ENCODE measurements at places on chromosomes 16 and 17.

DNA sequence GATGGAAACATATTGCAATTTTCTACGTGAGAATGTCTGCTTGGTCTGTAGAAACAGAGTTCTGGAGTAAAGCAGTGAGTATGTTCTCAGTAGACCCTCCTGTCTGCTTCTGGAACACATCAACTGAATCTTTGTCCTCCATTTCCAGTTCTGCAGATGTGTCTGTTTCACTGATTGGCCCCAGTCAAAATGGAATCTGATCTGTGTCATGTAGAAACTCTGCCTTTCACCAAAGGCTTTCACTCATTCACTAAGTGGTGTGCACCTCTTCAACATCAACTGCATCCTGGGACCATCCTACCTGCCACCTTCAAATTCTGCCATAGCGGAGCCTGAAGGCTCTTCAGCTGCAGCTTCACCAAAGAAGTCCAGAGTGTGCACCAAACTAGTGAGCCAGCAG lies 2.8 kb upstream of the ZNF267 start:
- no peak for DNase-seq

- DNase-seq, result peak; percentile 86
Measured at GRCh38 chr16:10616756-10617640, 36.6 kb upstream of the EMP2 start.

DNA sequence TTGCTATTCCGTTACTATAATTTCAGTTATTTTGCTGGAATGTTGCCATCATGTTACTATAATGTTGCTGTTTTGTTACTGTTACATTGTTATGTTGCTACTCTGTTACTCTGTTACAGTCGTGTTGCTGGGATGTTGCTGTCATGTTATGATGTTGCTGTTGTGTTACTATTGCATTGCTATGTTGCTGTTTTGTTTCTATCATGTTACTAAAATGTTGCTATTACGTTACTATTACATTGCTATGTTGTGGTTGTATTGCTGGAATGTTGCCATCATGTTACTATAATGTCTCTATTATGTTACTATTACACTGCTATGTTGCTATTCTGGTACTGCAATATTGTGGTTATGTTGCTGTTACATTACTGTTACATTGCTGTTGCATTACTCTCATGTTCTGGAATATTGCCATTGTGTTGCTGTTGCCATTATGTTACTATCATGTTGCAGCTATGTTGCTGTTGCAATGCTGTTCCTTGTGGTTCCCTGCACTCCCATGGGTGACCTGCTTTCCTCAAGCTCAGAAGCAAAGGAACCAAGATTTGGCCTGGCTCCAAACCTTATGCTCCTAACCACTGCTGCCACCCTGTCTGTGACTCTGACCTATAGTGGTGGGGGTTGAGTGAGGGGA lies 64.4 kb downstream of the ABCC6 start:
- DNase-seq, result no peak

GRCh38 chr17:6576038-6576785 lies 19.9 kb upstream of the PITPNM3 start:
- DNase-seq, result no peak

GRCh38 chr16:61530697-61531096 lies 505.5 kb downstream of the CDH8 start:
- DNase-seq, result no peak

- DNase-seq, result no peak
Measured at GRCh38 chr17:4008441-4009185, 44.4 kb upstream of the ATP2A3 start.

DNA sequence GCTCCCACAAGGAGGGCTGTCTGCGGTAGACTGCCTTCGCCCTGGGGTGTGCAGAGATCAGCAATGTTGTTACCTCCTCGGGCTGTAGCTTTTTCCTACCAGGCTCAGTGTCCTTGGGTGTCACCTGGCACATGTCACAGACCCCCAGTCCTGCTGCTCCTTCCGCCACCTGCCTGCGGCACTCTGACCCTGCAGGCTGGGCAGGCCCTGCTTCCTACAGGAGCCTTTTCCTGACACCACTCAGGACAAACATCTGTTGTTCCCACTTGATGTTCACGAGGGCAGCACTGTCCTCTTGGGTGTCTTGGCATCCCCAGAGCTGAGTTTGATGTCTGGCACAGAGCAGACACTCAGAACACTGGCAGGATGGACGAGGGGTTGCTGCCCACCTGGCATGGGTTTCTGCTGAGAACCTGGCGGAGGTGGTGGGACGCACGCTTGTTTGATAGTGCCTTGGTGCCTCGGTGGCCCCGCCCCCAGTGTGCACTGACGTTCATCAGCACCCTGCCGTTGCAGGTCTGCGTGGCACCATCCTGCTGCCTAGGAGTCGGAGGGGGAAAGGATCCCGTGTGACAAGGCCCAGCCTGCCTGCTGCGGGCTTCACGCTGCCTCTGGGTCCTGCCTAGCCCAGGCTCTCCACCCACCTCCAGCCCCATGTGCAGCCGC lies 26.7 kb upstream of the NUDT16L1 start:
- no peak for DNase-seq

DNA sequence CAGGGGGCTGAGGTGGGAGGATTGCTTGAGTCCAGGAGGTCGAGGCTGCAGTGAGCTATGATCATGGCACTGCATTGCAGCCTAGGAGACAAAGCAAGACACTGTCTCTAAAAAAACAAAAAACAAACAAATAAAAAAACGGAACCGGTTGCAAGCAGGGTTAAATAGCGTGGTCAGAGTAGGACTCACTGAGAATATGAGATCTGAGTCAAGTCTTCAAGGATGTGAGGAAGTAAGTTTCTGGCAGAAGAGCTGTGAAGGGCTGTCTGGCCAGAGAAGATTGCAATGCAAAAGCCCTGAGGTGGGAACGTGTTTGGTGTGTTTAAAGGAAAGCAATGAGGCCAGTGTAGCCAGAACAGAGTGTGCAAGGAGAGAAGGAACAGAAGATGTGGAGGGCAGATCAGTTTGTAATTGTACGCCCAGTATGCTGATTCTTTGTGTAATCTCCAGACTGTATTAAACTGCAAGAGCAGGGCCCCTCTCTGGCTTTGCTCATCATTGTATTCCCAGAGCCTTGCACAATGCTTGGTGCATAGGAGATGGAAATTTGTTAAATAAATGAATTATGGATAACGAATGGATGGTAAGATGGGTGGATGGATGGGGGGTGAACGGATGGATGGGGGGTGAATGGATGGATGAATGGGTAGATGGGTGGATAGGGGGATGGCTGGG lies 6.3 kb downstream of the G6PC1 start:
- no peak for DNase-seq

DNA sequence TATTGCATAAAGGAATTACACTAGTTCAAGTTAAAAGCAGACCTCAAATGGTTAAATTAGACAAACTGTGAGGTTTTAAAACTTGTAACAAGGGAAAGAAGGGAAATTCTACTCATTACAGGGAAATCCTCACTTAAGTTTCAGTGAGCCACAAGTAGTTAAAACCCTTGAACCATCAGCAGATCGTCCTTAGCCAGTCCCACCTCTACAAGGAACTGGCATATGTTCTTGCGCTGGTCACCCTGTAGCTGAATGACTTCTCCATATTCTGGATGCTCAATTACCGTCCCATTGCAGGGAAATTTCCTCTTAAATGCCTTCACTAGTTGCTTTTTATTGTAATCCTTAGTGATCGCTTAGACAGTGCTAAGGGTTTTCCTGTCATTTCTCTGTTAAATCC lies 5.5 kb downstream of the PRSS21 start:
- no peak for DNase-seq

- peak; percentile 84 for DNase-seq
Measured at GRCh38 chr16:68893710-68894705, 50.7 kb downstream of the TANGO6 start.

- no peak for DNase-seq
Measured at GRCh38 chr16:27695161-27695560, 145.2 kb downstream of the KATNIP start.

DNA sequence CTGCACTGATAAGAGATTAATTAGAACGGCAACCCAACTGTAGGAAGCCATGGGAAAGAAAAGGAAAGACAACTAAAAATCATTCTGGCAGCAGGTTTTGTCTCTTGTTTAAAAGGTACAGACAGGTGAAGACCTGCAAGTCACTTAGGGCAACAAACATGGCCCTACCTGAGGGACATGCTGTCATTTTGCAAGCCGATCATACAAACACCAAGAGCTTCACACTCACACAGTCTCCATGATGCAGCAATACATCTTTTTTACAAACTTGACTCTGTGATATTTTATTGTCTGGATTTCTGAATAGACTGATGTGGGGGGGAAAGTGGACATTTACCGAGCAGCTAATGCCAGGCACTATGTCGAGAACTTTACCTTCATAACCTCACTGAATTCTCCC lies 101.8 kb downstream of the PARN start:
- DNase-seq, result no peak

- DNase-seq, result no peak
Measured at GRCh38 chr17:76354317-76354729, 607 bp upstream of the PRPSAP1 start.

- no peak for DNase-seq
Measured at GRCh38 chr17:74950207-74950606, 14.5 kb downstream of the OTOP3 start.

DNA sequence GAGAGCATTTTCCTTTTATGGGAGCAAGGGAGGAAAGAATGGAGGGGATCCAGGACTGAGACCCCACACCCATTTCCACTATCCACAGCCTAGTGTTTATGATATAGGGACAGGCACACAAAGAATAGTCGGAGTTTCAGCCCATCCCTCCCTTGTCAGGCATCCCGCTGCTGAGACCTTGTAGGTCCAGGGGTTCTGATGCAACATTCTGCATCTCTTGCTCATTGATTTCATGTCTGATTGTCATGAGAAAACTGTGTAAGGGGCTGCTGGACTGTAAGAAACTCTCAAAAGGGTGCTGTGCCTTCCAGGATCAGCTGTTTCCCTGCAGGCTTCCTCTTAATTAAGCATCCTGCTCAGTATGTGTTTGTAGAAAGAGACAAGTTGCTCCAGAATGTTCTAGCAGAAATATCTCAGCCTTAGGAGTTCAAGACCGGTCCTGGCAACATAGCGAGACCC lies 5.3 kb upstream of the POLR3E start:
- DNase-seq, result no peak

- DNase-seq, result peak; percentile 43
Measured at GRCh38 chr17:19453296-19453695, 42.3 kb downstream of the RNF112 start.

DNA sequence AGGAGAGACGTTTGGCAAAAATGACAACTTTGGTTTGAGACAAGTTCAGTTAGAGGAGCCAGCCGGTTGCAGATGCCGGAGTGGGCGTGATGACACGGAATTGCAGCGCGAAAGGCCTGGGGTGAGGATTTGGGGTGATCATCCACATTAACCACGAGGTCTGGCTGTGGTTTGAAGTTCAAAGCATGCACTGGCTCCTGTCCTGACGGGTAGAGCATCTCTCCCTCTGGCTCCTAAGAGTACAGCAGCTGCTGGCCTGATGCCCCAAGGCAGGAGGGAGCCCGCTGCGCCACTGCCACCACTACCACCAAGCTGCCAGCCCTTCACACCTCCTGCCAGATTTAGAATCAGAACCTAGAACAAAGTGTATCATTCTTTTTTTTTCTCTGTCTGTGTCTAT lies 3.7 kb downstream of the RHBDL3 start:
- DNase-seq, result no peak

DNA sequence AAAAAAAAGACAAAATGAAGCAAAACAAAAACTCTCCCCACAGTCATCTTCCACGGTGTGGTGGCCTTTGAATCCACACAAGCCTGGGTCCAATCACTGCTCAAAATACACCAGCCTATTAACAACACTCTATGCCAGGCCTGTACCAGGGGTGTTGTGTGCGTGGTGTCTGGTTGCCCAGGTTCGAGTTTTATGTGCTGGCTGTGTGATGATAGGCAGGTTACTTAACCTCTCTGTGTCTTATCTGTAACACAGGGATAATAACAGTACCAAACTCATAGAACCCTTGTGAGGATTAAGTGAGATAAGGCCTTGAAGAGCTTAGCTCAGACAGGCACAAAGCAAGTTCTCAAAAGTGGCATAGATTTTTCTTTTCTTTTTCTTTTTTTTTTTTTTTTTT lies 235.2 kb downstream of the PARN start:
- DNase-seq, result no peak

- DNase-seq, result no peak
Measured at GRCh38 chr17:42681976-42682721, at the start of gene CNTNAP1. CNTNAP1 (plus strand) TSS chr17:42682531; CDS start chr17:42682830, 299 bp downstream.

DNA sequence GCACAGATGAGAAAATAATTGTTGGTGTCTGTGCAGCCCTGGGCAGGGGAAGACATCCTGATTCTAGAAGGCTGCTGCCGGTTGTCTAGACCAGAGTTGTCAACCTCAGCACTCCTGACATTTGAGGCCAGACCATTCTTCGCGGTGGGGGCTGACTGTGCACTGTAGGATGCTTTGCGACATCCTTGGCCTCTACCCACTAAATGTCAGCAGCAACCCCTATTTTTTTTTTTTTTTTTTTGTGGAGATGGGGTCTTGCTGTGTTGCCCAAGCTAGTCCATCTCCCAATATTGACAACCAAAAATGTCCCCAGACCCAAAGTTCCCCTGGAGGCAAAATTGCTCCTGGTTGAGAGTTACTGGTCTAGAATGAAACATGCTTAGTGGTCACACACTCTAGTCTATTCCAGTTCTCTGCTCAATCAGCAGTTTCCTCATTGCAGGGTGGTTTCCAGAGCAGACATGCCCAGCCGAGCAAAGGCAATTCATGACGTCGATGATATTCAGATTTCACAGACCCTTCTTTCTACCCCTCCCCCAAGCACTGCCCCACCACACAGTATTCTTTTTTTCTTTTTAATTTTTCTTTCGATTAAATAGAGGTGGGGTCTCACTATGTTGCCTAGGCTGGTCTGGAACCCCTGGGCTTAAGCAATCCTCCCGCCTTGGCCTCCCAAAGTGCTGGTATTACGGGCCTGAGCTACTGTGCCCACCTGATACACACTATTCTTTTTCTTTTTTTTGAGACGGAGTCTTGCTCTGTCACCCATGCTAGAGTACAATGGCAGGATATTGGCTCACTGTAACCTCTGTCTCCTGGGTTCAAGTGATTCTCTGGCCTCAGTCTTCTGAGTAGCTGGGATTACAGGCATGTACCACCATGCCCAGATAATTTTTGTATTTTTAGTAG lies 9.0 kb downstream of the C17orf99 start:
- DNase-seq, result no peak

GRCh38 chr16:2155977-2156848 lies 631 bp downstream of the TRAF7 start:
- DNase-seq, result no peak

GRCh38 chr16:1048442-1049112 lies 24.0 kb upstream of the SSTR5 start:
- no peak for DNase-seq

DNA sequence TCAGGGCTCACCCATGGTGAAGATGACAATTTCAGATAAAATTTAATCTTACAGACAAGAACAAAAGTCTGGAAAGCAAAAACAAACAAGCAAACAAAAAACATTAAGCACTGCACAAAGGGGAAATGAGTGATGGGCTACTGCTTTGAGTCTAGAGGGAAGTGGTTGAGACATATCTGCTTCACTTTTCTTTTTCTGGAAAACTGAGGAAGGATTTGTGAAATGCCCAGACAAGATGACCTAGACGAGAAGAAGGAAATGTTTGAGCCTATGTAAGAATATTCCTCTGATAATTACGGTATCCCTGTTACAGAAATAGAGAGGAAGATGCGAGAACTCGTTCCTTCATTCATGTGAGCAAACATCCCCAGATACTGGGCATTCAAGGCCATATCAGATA lies 11.5 kb upstream of the HYDIN start:
- no peak for DNase-seq

- no peak for DNase-seq
Measured at GRCh38 chr17:80236911-80237310, 16.7 kb downstream of the SLC26A11 start.

- DNase-seq, result no peak
Measured at GRCh38 chr16:53612003-53612402, 91.7 kb downstream of the RPGRIP1L start.

Measured in left lobe of liver (tissue), 2 donors.